Foreskin keratinocyte (primary cell): ENCODE measurements at places on chromosomes 5 and 9. TPM values are rescaled to one million over a fixed set of nuclear protein-coding genes. Genes with fewer than 3 reads are reported as not detected.
A peak's percentile ranks its signal among the peaks of the same experiment; 100 is the strongest.

- DNase-seq: peak; percentile 19
These were observed 34.4 kb upstream of the MRPS30 start for GRCh38 chr5:44774279-44774880.

GRCh38 chr9:129811967-129812363 is 9.0 kb downstream of the TOR1B start:
- DNase-seq: no peak

DNA sequence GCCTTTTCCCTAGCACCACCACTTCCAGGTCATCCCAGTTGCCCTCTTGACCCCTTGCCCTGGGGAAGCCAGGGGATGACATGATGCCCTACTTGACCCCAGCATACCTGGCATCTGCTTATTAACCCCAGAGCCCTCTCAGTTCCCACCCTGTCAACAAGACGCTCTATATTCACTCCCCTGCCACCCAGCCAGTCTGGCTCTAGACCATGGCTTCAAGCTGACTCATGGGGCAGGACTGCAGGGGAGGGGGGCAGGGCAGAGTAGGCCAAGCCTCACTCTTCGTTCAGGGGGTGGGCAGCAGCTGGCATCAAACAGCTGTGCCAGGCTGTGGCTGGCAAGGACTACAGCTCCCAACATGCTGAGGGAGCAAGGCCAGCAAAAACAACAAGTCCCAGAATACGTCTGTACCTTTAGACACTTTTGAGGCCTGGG is 5.3 kb downstream of the ATOSB start:
- peak; percentile 49 for DNase-seq

DNA sequence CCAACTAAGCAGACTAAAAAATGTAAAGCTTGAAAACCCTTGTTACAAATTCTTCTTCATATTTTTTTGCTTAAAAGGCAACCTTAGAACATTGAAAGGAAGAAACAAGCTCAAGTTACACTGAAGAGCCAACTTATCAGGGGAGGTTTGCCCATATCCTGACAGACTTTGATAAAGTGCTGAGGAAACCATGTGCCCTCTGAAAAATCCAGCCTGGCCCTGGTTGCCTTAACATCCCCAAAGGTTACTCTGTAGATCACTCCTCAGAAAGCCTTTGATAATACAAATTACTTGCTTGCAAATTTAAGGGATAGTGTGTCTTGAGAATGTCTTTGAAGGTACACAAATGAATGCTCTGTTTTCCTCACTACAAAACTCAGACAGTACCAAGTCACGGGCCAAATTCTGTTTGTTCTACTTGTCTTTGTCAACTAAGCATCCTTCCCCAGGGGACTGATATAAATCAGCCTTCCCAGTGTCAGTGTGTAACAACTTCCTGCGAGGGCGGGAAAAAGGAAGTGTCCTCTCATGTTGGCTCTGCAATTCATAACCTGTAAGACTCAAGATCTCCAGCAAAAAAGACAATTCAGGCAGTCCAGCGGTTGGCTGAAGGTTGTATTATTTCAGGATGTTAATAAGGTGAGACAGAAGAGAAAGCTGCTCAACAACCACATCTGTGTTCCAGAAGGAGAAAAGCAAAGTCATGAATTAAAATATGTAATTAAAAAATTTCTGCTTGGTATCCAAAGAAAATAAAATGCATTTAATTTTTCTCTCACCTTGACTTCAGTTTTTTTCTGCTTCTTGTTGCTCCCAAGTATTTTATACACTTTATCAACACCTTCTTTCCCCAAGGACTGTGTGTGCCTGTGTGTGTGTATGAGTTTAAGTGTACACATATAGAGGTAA is 199.9 kb downstream of the PIK3R1 start:
- DNase-seq: no peak

DNA sequence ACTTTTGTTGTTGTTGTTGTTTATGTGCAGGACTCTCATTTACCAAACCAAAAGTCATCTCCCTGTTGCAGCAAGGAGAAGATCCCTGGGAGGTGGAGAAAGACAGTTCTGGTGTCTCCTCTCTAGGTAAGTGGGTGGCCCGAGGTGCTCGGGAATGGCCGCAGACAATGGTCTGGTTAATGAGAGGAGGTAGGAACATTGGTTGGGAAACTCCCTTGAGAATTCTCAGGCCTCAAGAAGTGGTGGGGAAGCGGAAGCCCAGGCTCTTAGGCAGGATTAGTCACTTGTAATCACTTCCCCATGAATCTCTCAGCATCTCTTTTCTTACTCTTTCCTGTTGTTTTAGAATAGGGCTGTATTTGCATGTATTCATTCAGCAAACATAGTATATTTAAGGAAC is 7.2 kb downstream of the ZNF354B start:
- no peak for DNase-seq

DNA sequence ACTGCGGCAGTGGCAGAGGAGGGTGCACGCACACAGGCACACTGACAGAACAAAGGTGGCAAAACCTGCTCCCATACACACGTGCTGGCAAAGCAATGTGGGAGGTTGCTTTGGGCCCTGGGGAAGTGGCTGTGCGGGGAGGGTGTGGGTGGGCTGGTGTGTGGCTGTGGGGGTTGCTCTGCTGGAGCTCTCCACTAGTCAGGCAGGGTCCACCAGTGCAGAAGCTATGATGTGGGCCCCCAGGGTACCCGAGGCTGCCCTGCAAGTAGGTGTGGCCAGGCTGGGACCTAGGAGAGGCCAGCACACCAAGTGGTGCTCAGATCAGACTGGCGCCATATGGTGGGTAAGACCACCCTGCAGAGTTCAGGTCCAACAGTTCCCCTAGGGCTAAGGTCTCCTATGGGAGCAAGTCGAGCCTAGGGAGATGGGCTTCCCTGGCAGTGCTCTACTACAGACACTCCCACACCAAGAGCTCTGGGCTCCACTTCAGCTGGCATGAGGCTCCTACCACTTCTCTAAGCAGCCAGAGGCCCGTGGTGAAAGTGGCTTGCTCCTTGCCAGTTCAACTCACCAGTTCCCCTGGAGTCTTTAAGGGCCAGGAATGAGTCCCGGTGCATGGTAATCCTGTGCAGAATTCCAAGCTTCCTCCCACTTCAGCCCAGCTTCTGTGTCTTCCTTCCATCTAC is 46.2 kb upstream of the IFNE start:
- no peak for DNase-seq

- DNase-seq: no peak
These were observed 11.7 kb upstream of the INPP5E start for GRCh38 chr9:136451221-136451877.

DNA sequence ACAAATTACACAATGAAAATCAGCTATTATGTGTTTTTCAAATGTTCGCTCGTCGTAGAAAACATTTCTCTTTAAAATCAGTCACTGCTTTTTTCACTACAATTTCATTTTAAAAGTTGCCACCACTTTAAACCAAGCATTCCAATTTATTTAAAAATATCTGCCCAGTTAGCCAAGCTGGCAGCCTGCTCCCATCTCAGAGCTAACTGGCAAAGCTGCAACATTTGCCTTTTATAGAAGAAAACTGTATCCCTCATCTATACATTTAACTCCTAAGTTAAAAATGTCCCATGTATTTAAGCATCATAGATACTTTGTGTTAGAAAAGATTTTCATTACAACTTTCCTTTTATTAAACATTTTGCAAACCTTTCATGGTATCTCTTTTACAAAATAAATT is 294.9 kb upstream of the ADAMTS16 start:
- no peak for DNase-seq

- DNase-seq: no peak
These were observed 990.2 kb downstream of the CDH12 start for GRCh38 chr5:21862986-21863385.

GRCh38 chr9:105662184-105663104 is at the start of gene TAL2:
Gene TAL2, plus strand, starts transcription at chr9:105662457. Its CDS starts 40 bp downstream, at chr9:105662497.
- no peak for DNase-seq

DNA sequence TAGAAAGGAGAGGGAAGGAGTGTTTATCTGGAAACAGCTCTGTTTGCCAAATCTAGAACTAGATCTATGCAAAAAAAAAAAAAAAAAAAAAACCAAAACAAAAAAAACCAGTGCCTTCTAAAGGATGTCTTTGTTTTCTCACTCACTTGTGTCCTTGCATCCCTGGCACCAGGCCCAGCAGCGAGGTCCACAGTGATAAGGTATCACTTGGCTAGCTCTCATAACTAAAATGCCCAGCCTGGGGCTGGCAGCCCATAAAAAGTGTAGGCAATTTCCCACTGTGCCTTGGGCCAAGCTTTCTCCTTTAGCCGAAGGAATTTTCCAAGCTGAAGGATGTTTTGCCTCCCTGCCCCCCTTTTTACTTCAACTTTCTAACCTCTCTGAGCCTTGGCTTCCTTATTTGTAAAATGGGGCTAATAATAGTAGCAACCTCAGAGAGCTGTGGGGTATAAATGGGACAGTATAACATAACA is 20.8 kb downstream of the RGS3 start:
- DNase-seq: no peak

- DNase-seq: peak; percentile 53
These were observed 500.3 kb downstream of the ARHGEF28 start for GRCh38 chr5:74126294-74126693.

- DNase-seq: no peak
These were observed 74.7 kb upstream of the COL5A1 start for GRCh38 chr9:134566936-134567335.

- peak; percentile 36 for DNase-seq
These were observed 27.6 kb downstream of the COL15A1 start for GRCh38 chr9:98971168-98971914.

DNA sequence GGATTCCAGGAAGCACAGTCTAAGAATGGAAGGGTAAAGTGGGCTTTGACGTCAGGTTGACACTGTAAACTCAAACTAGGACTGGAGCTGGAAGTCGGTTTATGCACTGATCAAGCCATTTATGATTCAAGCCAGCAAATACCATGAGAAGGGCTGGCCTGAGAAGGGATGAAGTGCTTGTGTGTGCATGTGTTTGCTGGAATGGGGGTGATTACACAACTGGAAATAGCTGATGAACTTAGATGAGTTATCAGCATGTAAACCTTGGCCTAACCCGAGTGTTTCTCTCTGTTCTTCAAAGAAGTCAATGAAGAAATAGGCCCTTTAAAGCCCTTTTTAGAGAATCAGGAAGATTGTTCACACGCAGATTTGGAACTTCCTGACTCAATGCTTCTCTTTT is 287.6 kb downstream of the RFX3 start:
- peak; percentile 13 for DNase-seq

GRCh38 chr5:135477613-135478066 is 25.5 kb upstream of the TIFAB start:
- DNase-seq: no peak

GRCh38 chr9:35179347-35180280 is 17.8 kb downstream of the UNC13B start:
- no peak for DNase-seq

GRCh38 chr9:106897236-106897635 is 34.3 kb downstream of the ZNF462 start:
- no peak for DNase-seq

GRCh38 chr5:150649108-150650020 is 8.9 kb downstream of the SYNPO start:
- DNase-seq: no peak

DNA sequence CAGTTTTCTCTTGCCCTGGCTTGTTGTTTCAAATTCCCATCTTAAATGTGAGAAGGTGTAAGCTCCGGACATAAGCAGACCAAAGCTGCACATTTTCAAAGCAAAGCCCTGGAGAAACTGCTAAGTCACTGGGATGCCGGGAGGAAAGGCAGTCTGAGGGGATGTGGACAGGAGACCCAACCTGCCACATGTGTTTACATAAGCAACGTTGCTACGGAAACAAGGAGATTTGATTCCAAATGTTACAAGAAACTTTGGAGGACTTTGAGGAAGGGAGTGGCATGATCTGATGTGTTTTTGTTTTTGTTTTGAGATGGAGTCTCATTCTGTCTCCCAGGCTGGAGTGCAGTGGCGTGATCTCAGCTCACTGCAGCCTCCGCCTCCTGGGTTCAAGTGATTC is 25.7 kb upstream of the INSYN2B start:
- DNase-seq: no peak

- DNase-seq: peak; percentile 89
These were observed 2.1 kb upstream of the GLIS3 start for GRCh38 chr9:4301971-4302427.

DNA sequence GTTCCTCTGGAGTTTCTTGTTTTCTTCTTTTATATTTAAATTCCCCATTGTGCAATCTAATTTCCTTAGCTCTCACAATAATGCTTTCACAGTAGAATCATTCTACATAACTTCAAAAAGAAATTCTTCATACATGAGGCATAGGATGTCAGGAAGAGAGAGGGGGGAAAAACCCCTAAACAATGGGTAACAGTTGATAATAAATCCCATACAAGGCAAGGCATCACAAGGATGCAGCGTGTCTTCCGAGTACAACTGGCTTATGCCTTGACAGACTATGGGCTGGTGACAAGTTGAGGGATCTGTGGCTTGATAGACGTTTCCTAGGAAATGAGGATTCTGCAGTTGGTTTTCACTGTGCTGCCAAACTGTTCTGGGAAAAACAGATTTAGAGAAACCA is 247.4 kb downstream of the ARL15 start:
- peak; percentile 86 for DNase-seq

GRCh38 chr9:17739022-17739421 is 160.2 kb downstream of the SH3GL2 start:
- no peak for DNase-seq

DNA sequence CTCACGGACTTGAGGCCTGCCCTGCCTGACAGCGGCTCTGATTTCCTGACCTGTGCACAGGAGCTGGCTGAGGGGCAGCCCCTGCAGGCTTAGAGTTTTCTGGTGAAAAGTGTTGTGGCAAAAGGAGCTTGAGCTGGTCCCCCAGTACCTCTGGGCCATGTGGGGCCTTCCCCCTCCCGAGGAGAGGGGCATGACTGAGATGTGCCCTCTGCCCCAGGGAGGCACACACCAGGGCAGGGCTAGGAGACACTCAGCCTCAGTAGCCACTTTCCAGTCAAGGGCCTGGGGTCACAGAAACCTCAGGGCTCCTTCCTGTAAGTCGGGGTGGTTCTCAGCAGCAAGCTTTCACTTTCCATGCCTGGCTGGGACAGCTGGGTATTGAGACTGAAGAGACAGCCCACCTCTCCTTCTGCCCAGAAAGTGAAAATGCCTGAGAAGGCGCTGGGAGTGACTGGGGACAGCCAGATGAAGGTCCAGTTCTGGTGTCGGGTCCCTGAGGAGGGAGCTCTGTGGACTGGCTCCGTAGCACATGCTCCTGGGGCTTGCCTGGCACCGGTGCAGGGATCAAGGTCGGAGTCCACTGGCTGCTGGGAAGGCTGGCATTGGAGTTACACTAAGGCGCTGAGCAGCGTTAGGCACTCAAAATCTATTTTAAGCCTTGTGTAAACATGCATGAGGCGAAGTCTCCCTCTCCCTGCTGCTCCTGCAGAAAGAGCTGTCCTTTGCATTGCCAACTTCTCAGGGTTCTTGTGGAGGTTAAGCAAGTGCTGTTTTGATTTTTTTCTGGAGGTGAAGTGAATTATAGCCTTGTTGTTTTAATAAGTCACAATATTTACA is 394.9 kb downstream of the GADD45G start:
- no peak for DNase-seq

GRCh38 chr5:176631383-176632200 is 1.1 kb downstream of the EIF4E1B start:
- no peak for DNase-seq

GRCh38 chr9:28961623-28962022 is 1388.3 kb upstream of the C9orf72 start:
- DNase-seq: no peak

The TMEM215 gene
- total RNA-seq: not detected in 2 replicates

The PALM2AKAP2 gene
- 6.6 and 8.9 TPM in 2 replicates for total RNA-seq

The TAF7 gene
- 29.9 and 34.6 TPM in 2 replicates for total RNA-seq

The CCL28 gene
- 1.9 and 2.5 TPM in 2 replicates for total RNA-seq

The FAM221B gene
- total RNA-seq: not detected in 2 replicates

The C9 gene
- not detected in 2 replicates for total RNA-seq

The GRM6 gene
- not detected in 2 replicates for total RNA-seq

The SLC9A3 gene
- 0.65 and 0.85 TPM in 2 replicates for total RNA-seq

The PHF24 gene
- 0.11 and 0.54 TPM in 2 replicates for total RNA-seq
